G401 (cell line): ENCODE measurements at places on chromosomes 3 and 15. TPM values are rescaled to one million over a fixed set of nuclear protein-coding genes. Genes with fewer than 3 reads are reported as not detected.

OTOL1 gene
- total RNA-seq, result not detected in 2 replicates

SLC2A2 gene
- total RNA-seq, result not detected in 2 replicates

CHRM5 gene
- total RNA-seq, result 0.18 TPM in 1 of 2 replicates, not detected in the other

GABRA5 gene
- 159 and 239 TPM in 2 replicates for total RNA-seq

RTF1 gene
- 24.6 and 58.4 TPM in 2 replicates for total RNA-seq

NFKBIZ gene
- 4.7 and 15.7 TPM in 2 replicates for total RNA-seq

DISP2 gene
- 1.0 and 3.1 TPM in 2 replicates for total RNA-seq

ZNF80 gene
- not detected in 2 replicates for total RNA-seq

FANCD2OS gene
- total RNA-seq, result not detected in 2 replicates

SSUH2 gene
- not detected in 2 replicates for total RNA-seq

A4GNT gene
- total RNA-seq, result not detected in 2 replicates

CEP63 gene
- total RNA-seq, result 9.7 and 16.8 TPM in 2 replicates

CAMP gene
- not detected in 2 replicates for total RNA-seq
